A549 treated with dexamethasone at 1 μM for 4 hours (cell line): ENCODE measurements at places on chromosomes 6 and 20. TPM values are rescaled to one million over a fixed set of nuclear protein-coding genes. Genes with fewer than 3 reads are reported as not detected.

Gene IL17F
- total RNA-seq = not detected in 5 replicates

Gene HSF2
- 4.9 to 9.4 TPM (median 5.7 TPM) in 5 replicates for total RNA-seq

Gene SEL1L2
- total RNA-seq = not detected in 5 replicates

Gene MAS1
- total RNA-seq = not detected in 5 replicates

Gene BTN1A1
- not detected in 5 replicates for total RNA-seq

Gene SIGLEC1
- 0.01 to 0.04 TPM (median 0.02 TPM) in 5 replicates for total RNA-seq

Gene C6orf52
- total RNA-seq = 1.6 to 2.0 TPM (median 1.6 TPM) in 5 replicates

Gene TGM3
- total RNA-seq = 0.05 to 0.12 TPM (median 0.07 TPM) in 3 of 5 replicates, not detected in the others

Gene LGSN
- 1.9 to 3.7 TPM (median 2.7 TPM) in 5 replicates for total RNA-seq

Gene ZNF334
- not detected in 5 replicates for total RNA-seq

Gene FAM162B
- total RNA-seq = 0.11 TPM in 1 of 5 replicates, not detected in the others
